ENCODE measurements at places on chromosomes 2 and 18.

DNA sequence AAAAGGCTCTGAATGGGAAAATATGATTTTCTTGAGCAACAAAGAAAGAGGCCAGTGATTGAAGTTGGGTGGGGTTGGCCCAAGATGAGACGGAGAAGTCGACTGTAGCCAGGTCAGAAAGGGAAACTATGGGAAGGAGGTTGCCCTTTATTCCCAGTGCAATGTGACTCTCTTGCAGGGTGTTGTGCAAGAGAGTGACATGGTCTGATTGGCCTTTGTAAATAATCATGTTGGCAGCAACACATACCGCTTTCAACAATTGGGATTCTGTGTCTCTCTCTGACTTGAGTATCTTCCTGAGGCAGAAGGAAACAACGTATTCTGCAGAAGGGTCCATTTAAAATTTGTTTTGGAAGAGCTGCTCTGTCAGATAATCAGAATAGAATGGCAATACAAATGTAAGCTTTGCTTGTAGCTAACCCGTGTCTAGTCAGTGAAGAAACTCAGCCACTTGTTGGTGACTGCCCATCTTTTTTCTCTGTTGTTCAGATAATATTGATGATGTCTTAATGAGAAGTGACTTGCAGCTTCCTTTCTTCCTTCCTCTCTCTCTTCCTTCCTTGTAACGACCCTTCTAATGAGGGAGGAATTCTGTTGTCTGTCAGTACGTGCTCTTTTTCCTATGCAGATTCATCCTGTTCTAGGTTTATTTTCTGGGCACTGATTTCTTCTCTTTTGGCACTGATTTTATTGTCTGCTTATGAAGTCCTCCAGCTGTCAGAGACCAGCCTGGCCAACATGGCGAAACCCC, 311.0 kb upstream of the FAM98A start:
- no peak for DNase-seq

DNA sequence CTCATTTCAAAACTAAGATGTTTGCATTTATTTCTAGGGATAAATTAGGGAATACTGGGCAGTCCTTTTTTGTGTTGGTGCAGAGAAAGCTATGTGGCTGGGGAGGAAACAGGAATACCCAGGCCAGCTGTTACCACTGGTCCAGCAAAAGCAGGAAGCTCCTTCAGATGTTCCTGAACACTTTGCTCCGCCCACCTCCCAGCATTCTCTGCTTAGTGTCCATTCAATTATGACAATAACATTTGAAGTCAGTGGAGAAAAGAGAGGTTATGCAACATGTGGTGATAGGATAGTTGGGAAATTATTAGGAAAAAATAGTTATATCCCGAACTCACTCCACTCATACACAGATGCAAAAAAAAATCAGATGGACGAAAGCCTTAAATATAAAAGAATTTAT, 22.1 kb upstream of the ARPC2 start:
- DNase-seq, result no peak

GRCh38 chr18:48797841-48798255, 152.9 kb downstream of the SMAD7 start:
- DNase-seq, result no peak

- no peak for DNase-seq
These were observed 20.4 kb upstream of the IL1R1 start for GRCh38 chr2:102122115-102122514.

- DNase-seq, result no peak
These were observed 42.3 kb downstream of the SERPINB7 start for GRCh38 chr18:63817441-63818051.
